ENCODE measurements at places on chromosomes 12 and 14.

DNA sequence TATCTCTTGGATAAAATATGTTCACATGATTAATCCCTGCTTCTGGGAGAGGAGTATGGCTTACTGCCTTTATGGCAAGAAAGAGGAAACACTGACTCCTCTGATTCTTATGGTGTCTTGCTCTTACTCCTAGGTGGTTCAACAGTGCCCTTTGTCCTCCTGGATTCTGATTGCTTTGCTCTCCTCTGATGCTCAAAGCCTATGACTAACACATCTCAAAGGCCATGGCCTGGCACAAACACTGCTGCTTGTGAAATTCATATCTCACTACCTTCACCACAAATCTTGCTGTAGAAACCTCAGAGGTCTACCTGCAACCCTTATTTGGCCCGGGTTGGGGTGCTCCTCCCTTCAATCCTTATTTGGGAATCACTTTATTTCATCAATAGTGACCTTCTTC is 217.2 kb downstream of the C12orf50 start:
- no peak for DNase-seq

DNA sequence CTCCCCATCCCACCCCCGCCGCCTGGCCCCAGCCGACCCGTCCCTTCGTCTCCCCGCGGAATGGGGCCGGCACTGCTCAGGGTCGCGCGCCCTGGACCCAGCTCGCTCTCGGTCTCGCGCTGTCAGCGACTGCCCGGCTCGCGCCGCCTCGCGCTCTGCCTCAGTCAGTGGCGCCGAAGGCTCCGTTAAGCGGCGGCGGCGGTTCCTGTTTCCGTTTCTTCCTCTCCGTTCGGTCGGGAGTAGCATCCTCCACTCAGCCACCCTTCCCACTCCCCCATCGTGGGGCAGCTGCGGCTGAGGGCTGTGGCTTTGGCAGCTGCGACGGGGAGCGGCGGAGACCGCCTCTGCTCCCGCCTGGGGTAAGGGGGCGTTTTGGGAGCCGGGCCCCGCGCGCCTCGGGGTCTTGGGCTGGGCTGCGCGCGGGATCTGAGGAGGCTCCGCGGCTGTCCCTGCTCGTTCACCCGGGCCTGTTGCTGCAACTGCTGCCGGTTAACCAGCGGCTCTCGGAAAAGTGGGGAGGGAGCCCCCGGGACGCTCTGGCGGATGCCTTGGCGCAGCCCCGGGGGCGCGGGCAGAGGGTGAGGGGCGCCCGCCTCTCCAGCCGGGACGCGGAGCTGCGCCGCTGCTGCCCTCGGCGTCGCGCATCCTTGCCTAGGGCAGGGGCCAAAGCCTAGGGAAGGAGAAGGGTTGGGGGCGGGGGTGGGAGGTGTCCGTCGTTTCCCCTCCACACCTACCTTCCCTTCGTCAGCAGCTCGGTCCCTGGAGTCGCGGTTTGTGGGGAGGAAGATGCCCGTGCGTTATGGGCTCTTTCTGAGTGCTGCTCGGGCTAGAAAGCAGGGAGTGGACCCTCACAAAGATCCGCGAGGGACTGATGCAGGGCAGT is 567 bp downstream of the FUT8 start:
- DNase-seq, result peak; percentile 91

DNA sequence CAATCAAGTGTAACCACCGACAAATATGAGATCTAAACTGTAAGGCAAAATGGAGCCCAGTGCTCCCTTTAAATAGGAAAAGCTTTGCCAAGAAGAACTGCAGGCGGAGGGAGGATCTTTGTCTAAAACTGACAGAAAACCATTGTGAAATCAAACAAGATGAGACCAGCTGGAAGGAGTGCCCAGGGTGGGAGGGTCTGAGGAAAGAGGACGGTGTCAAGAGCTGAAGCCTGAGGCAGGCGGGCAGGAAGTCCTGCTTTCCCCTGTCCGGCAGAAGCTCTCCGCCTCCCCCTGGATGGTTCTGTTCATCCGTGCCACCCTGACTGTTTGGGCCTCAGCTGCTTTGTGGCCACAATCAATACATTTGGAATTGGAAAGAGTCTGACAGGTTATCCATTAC is 37.5 kb downstream of the CDC42BPB start:
- no peak for DNase-seq

DNA sequence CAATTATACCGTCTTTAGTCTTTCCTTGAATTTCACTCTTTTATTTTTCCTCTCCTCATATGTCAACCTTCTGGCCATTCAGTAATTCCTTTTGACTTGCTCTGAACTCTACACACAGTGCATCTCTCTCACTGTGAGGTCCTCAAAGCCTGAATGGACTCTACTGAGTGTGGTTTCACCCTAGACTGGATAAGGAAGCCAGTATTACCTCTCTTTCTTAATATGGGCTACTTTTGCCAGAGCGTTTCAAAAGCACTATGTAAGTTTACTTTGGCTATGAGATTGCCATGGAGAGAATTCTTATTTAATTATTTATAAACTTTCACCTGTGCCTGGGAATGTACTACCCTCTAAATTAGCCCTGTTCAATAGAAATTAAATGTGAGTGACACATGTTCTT is 343.5 kb upstream of the DDHD1 start:
- no peak for DNase-seq

DNA sequence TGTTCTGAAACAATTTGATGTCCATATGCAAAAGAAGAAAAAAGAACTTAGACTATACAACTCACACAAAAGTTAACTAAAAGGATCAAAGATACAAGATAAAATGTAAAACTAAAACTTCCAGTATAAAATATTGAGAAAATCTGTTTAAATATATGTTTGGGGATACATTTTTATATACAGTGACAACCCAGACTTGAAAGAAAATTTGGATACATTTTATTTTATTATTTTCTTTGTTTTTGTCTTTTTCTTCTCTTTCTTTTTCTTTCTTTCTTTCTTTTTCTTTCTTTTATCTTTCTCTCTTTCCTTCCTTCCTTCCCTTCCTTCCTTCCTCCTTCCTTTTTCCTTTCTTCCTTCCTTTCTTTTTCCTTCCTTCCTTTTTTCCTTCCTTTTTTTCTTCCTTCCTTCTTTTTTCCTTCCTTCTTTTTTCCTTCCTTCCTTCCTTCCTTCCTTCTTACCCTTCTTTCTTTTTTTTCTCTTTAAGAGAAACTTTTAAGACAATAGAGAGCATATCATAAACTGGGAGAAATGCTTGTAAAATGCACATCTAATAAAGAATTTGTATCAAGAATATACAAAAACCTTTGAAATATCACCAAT is 954.5 kb upstream of the LRFN5 start:
- DNase-seq, result no peak

GRCh38 chr14:28356819-28357218 is 409.8 kb upstream of the FOXG1 start:
- no peak for DNase-seq

DNA sequence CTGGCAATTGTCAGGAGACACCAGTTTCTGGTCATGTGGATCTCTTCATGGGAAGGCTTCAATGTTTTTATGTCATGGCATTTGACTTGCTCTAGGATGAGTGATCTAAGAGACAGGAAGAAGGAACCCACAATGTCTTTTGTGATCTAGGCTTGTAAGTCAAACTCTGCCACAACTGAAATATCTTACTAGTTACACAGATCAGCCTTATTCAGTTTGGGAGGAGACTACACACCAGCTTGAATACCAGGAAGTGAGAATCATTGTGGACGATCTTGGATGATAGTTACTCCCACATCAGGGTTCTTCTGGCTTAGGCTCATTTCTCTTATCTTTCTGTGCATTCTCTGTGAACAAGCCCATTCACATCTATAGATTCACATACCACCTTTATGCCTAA is 236.2 kb upstream of the FBXO33 start:
- no peak for DNase-seq

DNA sequence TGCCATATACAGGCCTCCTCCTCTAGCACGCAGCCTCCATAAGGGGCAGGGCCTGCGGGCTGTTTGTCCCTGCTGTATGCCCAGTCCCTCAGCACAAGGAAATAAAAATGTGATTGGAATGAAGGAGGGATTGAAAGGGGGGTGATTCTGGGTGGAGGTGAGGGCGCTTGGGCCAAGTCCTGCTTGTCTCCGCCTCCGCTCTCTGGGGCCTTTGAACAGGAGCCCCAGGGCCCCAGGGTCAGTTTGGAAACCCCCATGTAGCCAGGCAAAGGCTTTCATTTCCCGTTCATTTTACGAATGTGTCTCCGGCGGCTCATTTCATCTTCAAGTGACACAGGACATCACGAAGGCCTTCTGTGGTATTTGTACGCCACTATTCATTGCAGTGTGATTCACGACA is 4.5 kb upstream of the CACNA2D4 start:
- no peak for DNase-seq

DNA sequence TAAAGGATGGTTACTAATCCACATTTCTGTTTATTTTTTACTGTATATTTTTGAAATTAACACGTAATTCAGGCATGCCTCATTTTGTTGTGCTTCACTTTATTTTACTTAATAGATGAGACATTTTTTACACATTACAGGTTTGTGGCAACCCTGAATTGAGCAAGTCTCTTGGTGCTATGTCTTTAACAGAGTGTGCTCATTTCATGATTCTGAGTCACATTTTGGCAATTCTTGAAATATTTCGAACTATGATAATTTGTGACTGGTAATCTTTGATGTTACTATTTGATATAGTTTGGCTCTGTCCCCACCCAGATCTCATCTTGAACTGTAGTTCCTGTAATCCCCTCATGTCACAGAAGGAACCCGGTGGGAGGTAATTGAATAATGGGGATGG is 1120.5 kb upstream of the FLRT2 start:
- peak; percentile 46 for DNase-seq

DNA sequence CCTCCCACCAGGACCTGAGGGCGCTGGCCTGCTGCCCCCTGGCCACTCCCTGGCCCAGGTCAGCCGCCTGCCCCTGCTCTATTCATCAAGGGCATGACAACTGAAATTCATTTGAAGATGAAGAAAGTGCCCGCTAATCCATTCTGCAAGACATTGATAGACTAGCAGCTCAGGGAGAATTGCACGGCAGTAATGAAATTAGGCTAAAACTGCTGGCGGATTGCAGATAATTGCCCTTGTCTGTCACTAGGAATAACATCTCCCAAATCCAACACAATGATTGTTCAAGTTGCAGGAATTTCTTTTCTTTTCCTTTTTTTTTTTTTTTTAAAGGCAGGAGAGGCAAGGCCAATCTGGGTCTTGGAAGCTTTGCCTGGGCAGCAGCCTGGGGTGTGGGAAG is 44.5 kb downstream of the MVK start:
- no peak for DNase-seq

DNA sequence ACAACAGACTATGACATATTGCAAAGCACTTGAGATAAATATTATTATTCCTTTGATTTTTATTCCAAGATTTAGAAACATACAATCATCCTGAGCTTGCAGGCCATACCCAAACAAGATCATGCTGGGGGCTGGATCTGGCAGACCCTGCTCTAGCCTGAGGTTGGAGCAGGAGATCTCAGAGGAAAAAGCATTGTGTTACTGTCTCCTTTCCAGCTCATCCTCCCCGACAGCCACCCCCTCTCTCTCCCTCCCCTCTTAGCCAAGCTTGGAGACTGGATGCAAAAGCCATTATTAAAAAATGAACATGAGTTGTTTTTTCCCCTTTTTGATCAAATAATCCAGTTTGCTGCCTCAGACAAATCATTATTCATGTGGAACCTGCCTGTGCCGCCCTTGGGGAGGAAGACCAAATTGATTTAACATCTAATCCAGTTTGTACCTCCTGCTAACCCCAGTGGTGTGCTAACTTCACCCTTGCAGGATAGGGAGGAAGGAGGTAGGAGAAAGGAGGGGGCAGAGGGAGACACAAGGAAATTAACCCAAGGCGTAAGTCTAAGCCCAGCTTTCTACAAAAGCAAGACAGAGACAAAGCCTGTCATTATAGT is 565.8 kb upstream of the TBX3 start:
- no peak for DNase-seq

- no peak for DNase-seq
Observed at GRCh38 chr14:95891742-95892141, 15.1 kb downstream of the TUNAR start.

DNA sequence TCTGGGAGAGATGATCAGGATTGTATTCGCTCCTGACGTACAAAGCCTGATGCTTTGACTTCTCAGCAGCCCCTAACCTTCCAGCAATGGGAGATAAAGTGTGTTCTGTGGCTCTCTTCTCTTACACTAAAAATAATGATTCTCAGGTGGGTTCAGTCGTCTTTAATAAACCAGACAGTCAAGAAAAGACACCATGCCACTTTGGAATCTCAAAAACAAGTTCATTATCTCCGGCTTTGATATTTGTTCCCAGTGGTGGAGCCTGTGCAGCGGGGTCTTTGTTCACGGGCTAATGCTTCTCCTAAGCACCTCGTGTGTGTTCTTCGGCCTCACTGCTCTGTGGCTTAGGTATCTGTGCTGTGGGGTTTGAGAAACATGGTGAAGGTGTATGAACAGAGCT is 1.6 kb downstream of the ACVR1B start:
- DNase-seq, result no peak

DNA sequence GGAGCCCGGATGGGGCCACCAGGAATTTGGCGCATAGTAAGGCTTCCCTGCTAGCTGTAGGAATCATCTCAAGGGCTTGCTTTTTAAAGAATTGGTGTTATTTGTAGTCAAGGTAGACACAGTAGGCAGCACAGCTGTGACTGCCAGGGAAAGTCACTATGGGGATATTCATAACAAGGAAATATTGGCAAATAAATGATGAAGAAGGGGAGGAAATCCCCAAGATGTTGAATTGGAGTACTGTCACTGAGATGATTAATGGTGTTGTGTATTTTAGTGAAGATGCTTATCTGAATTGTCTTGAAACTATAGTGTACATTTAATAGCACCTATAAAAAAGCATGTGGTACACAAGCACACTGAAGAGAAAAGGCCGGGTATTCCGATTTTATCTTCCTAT is 118.9 kb downstream of the NPAS3 start:
- DNase-seq, result no peak

GRCh38 chr14:97718886-97719442 is 921.8 kb downstream of the VRK1 start:
- DNase-seq, result no peak

- no peak for DNase-seq
Observed at GRCh38 chr12:114209861-114210260, 196.1 kb downstream of the TBX5 start.

DNA sequence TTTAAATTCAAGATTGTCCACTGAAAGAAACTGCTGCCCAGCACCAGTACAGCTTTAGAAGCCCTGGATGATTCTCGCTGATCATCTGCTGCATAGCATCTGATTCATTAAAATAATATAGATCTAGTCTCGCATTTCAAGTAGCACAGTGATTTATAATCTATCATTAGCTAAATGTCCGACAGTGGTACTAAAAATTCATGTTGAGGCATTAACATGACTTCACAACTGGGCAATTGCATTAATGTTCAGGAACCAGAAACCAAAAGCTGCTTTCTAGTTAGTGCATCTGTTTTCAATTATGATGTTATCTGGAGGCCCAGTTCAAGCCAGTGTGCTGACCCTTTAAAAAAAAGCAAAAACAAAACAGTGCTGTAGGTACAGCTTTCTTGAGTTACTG is 1987.2 kb upstream of the SEL1L start:
- DNase-seq, result no peak

DNA sequence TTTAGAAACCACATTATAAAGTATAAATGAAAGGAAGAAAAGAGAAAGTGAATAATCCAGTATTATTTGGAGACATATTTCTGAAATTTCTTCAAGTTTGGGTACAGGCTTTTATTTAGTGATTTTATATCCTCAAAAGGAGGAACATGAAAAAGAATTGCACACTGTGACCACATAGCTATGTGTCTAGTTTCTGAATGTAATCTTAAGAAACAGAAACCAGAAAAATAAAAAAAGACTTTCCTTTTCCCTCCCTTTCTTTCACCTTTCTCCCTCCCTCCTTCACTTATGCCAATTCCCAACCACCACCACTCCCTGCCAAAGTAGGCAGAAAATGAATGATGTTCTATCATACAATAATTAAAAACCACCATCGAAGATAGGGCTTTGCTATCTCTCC is 189.6 kb downstream of the PRKD1 start:
- DNase-seq, result no peak

GRCh38 chr12:31460024-31460423 is 130.9 kb downstream of the DENND5B start:
- no peak for DNase-seq
